ENCODE measurements at places on chromosomes 4 and X.

GRCh38 chrX:88244066-88244465, 503.0 kb upstream of the CPXCR1 start:
- no peak for DNase-seq

DNA sequence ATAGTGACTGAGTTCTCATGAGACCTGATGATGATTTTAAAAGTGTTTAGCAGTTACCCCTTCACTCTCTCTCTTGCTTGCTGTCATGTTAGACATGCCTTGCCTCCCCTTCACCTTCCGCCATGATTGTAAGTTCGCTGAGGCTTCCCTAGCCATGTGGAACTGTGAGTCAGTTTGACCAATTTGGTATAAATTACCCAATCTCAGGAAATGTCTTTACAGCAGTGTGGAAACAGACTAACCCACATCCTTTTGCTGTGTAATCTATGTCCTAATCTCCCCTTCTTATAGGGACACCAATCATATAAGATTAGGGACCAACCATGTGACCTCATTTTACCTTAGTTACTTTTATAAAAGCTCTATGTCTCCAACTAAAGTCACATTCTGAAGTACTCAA, 677.8 kb downstream of the ADGRL3 start:
- no peak for DNase-seq

GRCh38 chr4:3233391-3234071, 15.4 kb upstream of the MSANTD1 start:
- no peak for DNase-seq

GRCh38 chrX:21616386-21616785, 41.7 kb downstream of the KLHL34 start:
- DNase-seq, result no peak

GRCh38 chr4:173508386-173509035, 21.5 kb downstream of the HAND2 start:
- no peak for DNase-seq

DNA sequence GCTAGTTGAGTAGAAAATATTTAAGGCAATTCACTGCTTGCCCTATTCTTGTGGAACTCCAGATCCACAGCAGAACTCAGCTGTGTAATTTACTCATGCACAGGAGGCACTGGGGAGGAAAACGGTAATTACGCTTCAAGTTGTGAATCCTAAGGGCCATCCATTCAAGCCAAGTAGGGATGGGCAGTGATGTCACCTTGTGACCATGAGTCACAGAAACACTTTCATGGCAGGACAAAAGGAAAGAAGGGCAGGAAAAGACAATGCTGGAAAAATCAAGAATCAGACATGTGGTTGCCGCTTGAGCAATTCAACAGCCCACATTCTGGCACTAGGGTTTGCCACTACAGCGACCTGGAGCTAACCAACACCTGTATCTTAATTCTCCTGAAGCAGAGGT, 1.4 kb downstream of the PAQR3 start:
- no peak for DNase-seq

GRCh38 chr4:21656832-21657231, 291.7 kb downstream of the KCNIP4 start:
- DNase-seq, result no peak

- no peak for DNase-seq
These were observed 65.4 kb downstream of the FGFBP1 start for GRCh38 chr4:15873117-15873516.

- DNase-seq, result no peak
These were observed 779.1 kb upstream of the HTR2C start for GRCh38 chrX:113804819-113805218.

GRCh38 chrX:65587616-65588526, 53.3 kb upstream of the LAS1L start:
- DNase-seq, result no peak

GRCh38 chrX:7054219-7055216, 93.0 kb upstream of the STS start:
- no peak for DNase-seq

GRCh38 chr4:15925830-15926229, 12.7 kb downstream of the FGFBP1 start:
- DNase-seq, result no peak

- no peak for DNase-seq
These were observed 43.4 kb downstream of the OSTC start for GRCh38 chr4:108693819-108694218.

- DNase-seq, result no peak
These were observed 340.6 kb downstream of the CAMK2D start for GRCh38 chr4:113420938-113421337.

DNA sequence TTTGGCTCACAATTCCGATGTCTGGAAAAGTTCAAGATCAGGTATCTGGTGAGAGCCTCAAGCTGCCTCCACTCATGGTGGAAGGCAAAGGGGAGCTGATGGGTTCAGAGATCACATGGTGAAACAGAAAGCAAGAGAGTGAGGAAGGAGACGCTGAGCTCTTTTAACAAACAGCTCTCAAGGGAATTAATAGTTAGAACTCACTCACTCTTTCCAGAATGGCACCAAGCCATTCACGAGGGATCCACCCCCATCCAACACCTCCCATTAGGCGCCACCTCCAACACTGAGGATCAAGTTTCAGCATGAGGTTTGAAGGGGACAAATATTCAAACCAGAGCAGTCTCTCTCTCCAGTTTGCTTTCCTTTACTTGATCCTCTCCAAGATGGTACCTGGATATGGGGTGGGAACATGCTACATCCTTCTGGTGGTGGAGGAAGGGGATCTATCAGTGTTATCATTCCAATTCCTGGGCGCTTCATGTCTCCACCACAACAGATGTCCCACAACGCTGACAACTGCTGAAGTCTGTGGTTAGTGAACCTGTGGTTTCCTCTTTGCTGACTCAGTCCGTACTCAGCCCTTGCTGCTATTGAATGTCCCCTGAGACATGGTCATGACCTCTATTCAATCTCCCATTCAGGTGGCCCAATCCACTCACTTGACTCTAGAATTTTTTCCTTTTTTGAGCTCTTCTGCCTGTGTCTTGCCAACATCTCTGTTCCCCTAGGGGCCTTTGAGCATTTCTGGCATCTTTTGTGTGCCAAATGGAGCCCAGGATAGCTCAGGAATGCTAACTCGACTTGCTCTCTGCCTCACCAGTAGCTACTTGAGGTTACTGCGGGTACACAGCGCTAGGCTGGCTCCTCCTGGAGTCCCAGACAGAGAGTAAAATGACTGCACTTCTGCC, 395.2 kb downstream of the MID1IP1 start:
- DNase-seq, result peak; percentile 11

DNA sequence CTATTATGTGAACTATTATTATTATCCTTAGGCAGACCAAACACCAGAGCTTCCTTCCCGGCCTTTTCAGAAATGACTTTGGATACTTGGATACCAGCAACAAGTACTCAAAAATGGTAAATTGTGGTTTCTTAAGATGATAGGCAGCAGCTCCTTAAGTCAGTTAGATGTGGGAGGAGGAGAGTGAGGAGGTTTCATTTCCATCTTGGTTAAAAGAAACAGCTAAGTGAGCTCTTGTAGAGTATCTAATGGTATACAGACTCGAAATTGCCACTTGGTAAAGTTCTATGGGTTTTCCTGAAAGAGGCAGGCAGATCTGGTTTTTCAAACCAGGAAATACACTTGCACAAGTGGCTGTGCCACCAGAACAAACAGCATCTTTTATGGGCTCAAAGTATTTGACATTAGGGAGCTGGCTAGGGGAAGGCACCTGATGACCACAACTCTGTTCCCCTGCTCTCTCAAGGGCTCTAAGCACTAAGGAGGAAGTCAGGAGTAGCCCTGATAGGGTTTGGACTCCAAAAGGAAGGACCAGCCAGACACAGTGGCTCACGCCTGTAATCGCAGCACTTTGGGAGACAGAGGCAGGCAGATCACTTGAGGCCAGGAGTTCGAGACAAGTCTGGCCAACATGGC, 130.9 kb downstream of the TMEM164 start:
- no peak for DNase-seq

DNA sequence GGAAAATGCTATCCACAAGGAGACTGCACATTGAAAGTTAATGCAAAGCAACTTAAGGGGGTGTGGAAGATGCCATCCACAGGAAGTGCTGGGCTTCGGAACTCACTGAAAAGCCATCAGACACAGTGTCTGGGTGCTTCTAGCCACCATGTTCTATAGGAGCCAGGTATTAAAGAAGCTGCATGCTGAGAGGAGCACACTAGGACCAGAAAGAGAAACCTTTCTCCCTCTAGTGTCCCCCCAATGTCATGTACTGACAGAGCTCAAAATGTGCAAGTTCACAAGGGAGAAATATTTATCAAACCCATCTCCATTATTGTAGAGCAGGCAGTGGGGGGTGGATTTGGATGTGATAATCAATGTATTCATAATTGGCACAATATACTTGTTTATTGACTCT, 510.9 kb downstream of the GRID2 start:
- DNase-seq, result no peak

DNA sequence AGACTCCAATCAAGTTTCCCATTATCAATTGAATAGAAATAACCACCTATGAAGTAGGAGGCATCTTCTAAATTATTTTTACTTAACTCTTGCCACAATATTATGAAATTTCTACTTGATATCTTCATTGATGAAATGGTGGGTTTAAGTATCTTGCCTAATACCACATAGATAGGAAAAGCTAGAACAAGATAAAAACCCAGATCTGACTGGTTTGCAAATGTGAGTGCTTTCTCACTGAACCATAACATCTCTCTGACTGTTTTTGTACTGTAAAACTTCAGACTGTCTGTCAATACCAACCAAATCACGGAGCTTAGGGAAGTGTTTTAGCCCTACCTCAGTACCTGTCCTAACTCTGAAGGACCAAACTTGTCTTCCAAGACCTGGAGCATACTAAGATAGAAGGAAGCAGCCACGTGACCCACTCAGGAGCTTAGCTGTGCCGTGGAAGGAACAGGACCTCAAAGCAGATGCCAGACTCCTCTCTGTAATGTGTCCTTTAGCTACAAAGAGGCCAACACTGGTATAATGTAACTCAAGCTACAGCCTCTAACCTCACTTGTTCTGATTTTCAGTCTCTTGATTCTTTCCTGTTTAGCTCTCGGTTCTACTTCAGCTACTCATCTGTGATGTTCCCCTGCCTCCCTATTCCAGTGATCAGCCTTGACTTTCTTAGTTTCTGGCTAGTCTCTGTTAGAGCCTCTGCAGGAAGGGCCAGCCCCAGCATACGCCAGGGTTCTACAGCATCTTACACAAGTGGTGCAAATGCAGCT, 84.4 kb downstream of the LRP2BP start:
- DNase-seq, result no peak

- no peak for DNase-seq
These were observed 347 bp downstream of the AMTN start for GRCh38 chr4:70518716-70519115.

- DNase-seq, result no peak
These were observed 1712.5 kb downstream of the C4orf33 start for GRCh38 chr4:130808492-130808891.

DNA sequence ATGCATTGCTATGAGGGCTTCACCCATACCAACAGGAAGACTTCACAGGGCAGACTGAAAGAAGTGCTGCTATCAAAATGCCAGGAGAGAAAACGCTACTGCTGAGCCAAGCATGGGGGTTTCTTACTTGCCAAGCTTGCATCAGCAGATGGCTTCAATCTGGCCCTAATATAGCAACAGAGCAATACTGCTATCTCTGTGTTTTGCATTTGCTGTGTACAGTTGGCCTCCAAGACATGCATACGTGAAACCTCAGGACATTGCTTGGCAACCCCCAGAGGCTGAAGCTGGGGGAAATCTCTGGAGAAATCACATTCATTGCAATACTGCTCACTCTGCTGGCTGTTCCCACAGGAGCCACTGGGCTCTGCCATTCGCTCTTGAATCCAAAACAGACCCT, 127.2 kb upstream of the GPC4 start:
- DNase-seq, result no peak

- no peak for DNase-seq
These were observed 48.3 kb downstream of the CD99L2 start for GRCh38 chrX:150849996-150850720.

Data from stimulated activated CD8-positive, alpha-beta memory T cell treated with anti-CD3 and anti-CD28 coated beads, Interleukin-4, amount 100 ng/mL, for 4 hours (primary cell).